Body of pancreas (tissue), 4 donors: ENCODE measurements at places on chromosomes 3 and 15.

GRCh38 chr15:93152951-93153350 lies 63.9 kb upstream of the RGMA start:
- DNase-seq, result peak; percentile 70

DNA sequence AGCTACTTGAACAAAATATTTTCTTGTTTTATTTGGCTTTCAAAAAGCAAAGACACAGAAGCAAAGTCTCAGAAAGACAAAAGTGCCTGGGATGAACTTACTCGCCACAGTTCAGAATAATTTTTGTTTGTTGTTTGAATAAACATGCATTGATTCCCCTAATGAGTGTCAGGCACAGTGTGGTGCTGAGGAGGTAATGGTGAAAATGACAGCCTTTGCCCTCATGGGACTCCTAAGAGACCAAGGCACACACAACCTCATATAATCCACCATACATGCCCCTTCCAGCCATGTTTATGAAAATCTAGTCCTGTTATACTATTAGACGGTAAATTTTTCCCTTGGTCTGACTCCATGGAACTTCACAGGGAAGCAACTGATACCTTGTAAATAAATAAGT lies 2.5 kb downstream of the GOLIM4 start:
- no peak for DNase-seq

DNA sequence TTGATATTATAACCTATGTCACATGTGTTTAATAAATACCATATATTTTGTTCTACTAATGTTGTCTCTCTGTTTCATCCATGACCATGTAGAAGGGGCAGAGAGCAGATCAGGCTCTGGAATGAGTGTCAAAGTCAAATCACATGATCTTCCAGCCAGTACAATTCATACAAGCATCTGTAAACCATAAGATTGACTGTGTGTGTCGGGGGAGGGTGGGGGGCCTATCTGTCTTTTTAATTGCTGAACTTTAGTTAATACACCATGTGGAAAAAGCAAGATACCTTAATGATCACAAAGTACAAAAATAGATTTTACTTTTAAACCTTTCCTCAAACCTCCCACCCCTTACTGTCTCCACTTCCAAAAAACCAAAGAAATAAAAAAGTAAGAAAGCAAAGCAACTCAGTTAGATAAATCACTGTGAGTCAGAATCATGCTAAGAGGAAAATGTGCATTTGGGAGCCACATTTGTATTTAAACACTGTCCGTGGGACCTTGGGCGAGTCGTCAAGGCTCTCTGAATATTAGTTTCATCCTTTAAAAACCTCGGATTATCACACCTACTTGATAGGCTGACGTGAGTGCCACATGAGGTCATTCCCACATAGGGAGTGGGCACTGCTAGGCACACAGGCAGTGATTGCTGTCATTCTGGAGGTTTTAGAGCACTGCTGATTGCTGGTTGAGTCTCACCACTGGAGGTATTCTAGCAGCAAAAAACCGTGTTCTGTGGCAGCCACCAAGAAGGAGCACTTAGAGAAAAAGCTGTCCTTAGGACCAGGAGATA lies 21.0 kb upstream of the POLR2M start:
- DNase-seq, result peak; percentile 39

GRCh38 chr3:159761848-159762635 lies 226.6 kb upstream of the IL12A start:
- no peak for DNase-seq

DNA sequence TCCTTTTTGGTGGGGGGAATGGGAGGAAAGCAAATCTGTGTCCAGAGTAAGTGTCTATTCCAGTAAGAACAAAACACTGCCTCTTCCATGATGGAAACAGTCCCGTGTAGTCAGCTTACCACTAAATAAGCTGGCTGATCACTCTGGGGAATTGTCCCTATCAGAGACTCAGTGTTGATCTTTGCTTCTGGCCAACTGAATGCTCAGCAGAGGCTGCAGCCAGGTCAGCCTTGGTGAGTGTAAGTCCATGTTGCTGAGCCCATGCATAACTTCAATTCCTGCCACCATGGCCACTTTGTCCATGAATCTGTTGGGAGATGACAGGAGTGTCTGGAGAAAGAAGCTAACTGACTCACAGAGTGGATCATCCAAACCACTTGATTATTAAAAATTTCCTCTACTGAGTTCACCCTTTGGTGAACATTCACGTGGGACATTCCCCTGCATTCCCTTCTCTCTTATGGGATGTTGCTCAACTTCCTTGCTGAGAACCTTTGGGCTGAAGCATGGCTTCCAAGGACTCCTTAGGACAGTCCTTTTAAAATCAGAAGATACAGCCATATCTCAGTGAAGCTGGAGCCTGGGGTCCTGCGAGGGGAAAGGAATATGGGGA lies 33.9 kb upstream of the XCR1 start:
- no peak for DNase-seq

GRCh38 chr3:28244491-28244890 lies 3.1 kb downstream of the CMC1 start:
- no peak for DNase-seq
